ENCODE measurements at places on chromosomes 3 and 15.

- DNase-seq: no peak
Measured at GRCh38 chr3:152151216-152151876, 117.4 kb upstream of the MBNL1 start.

DNA sequence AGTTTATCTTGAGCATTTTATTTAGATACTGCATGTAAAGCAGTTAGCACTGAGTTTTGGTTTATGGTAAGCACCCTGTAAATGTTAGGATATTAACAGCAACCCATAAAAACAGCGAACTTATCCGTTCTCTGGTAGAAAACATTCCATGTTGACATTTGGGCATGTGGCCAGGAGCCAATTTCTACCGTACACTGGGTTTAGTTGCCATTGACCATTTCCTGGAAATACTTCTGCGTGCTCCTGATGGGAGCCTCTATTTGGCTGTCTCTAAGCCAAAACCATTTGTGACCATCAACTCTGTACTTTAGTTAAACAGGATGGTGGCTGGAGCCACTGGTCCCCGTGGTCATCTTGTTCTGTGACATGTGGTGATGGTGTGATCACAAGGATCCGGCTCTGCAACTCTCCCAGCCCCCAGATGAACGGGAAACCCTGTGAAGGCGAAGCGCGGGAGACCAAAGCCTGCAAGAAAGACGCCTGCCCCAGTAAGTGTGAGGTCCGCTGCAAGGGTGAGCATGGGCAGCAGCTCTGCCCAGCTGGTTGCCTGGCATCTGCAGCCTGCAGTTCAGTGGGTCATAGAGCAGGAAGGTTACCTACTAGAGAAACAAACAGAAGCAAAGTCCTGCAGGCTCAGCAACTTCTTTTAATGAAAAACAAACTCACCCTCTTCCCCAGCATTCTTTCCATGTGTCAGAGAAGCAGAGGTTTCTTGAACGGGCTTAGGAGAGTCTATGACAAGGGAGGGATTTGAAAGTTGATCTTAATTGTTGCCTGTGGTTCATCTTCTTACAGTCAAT is 7.1 kb downstream of the THBS1 start:
- peak; percentile 56 for DNase-seq

DNA sequence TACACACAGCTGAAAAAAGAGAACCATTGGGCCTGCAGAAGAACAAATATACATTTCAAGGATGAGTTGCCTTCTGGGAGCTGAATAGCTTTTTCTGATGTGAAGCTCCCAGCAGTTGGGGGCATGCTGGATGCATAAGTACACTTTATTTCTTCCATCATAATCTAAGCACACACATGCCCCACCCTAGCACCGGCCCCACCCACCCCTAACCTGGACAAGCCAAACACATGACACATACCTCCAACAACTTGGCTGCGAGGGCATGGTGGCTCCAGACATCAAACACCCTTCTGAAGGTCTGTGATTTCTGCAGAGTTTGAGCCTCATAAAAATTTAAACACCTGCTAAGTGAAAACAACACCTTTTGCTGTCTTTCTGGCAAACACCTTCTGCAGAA is 307.2 kb upstream of the TRIM42 start:
- no peak for DNase-seq

DNA sequence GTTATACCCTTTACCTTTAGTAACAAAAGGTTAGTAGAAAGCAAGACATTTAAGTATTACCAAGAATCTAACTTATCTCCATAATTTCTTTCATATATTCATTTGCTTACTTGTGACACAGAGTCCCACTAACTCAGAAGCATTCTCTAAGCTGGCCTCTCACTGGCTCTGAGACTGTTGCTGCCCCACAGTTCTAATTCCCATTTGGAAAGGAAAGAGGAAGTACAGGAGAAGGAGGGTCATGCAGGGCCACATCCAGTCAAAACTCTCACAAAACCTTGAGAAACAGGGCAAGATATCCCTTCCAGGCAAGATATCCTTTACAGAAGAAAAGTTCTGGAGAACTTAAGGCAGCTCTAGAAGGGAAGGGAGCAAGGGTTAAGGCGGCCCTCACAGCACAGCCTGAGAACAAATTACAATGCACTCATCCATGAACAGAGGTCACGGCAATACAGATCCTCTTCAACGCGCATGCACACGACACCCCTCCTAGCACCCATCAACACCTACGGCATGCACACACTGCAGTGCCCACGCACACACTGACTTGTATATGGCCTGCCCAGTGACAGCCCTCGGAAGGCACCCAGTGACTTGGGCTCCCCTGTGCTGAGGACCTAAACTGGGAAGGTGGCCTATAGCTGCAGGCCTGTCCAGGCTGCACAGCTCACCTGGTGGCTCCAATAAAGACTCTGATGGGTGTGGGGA is 13.0 kb upstream of the MYO5C start:
- DNase-seq: no peak

GRCh38 chr3:124269619-124270018 is 277.7 kb upstream of the ROPN1 start:
- no peak for DNase-seq

- DNase-seq: peak; percentile 13
Measured at GRCh38 chr15:75058127-75058905, 34.9 kb downstream of the PPCDC start.

DNA sequence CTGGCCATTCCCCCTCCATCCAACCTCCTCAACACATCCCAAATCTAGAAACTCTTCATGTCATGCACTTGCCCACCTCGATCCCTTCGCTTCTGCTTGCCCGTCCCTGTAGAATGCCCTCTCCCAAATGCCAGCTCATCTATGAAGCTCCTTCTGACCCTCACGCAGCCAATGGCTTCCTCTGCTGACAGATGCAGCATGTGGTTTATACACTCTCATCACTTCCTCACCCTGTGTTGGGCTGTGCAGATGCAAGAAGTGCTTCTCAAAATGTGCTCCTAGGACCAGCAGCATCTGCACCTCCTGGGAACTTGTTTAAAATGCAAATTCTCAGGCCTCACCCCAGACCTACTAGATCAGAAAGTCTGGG is 51.7 kb downstream of the SEMA5B start:
- no peak for DNase-seq

DNA sequence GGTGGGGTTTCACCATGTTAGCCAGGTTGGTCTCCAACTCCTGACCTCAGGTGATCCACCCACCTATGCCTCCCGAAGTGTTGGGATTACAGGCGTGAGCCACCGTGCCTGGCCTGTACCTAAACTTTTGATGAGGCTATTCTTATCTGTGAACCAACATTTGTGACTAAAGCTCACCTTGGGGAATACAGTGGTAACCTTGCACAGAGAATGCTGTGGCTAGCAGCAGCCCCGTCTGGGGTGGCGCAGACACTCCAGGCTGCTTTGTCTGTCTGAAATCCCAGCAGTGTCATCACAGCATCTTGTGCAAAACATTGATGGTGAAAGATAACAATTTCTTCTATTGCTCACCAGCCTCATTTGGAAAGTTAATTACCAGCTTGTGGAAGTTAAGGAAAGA is 58.9 kb downstream of the CMTM8 start:
- no peak for DNase-seq

DNA sequence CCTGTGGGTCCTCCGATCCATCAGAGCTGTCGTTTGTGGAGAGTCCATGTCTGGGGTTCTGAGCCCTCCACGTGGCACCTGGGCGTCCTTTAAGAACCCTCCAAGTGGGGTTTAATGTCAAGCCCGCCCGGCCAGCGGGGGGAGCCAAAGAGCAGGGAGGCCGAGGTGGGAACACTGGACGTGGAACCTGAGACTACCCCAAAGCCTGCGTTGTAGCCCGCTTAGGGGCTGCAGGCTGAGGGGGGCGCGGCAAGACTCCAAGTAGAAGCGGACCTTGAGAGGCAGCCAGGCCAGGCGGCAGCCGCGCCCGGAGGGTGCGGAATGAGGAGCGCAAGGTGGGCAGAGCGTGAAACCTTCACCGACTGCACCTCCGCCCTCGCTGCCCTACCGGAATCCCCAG is 126.2 kb upstream of the ATP10A start:
- DNase-seq: no peak

DNA sequence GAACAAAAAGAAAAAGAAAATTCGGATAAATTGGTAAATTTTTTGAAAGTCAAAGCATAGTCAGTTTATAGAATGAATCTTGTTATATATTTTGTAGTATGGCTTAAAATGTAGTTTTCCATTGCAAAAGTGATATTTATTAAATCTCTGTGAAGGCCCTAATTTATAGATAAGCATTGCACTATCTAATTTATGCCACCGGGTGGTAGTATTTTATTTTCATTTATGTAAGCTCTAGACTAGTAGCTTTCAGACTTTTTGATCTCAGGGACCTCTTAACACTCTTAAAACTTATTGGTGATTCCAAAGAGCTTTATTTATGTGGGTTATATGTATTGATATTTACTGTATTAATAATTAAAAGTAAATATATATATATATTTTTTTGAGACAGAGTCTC is 133.9 kb upstream of the LRRFIP2 start:
- peak; percentile 37 for DNase-seq

GRCh38 chr3:29072611-29073010 is 208.3 kb upstream of the RBMS3 start:
- DNase-seq: peak; percentile 51

DNA sequence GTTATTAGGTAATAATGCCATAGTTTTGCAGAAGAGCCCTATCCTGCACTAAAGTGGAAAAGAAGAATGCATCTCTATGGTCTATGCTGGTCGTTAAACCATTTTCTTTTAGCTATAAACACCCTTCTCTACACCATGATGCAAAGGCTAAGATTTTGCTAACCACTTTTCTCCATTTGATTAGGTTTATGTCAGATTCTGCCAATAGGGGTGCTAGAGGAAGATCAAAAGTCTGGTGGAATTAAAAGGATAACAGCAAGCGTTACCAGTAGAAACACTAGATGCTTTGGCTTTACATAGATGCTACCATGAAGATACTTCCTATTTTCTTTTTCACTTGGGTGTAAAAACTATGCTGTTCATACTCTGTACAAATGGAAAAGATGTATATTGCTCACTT is 669.8 kb upstream of the ARPP21 start:
- no peak for DNase-seq

DNA sequence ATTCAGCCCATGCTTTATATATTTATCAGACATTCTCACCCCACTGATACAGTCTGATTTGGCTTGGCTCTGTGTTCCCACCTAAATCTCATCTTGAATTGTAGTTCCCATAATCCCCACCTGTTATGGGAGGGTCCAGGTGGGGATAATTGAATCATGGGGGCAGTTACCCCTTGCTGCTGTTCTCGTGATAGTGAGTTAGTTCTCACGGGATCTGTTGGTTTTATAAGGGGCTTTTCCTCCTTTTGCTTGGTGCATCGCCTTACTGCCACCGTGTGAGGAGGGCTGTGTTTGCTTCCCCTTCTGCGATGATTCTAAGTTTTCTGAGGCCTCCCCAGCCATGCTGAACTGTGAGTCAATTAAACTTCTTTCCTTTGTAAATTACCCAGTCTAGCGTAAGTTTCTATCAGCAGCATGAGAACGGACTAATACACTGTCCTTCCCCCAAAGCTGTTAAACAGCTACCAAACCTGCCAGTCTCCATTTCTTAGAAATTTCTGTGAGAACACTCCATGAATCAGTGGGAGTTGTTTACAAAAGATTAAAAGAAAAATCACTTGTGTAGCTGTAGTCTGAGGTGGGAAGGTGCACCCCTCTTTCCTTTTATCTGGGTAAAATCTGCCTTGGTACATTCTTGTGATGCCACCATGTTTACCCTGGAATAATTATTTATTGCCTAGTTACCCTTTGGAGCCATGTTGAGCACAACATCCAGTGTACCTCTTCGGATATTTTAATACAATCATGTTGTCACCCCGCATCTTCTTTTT is 160.5 kb downstream of the THSD4 start:
- no peak for DNase-seq

DNA sequence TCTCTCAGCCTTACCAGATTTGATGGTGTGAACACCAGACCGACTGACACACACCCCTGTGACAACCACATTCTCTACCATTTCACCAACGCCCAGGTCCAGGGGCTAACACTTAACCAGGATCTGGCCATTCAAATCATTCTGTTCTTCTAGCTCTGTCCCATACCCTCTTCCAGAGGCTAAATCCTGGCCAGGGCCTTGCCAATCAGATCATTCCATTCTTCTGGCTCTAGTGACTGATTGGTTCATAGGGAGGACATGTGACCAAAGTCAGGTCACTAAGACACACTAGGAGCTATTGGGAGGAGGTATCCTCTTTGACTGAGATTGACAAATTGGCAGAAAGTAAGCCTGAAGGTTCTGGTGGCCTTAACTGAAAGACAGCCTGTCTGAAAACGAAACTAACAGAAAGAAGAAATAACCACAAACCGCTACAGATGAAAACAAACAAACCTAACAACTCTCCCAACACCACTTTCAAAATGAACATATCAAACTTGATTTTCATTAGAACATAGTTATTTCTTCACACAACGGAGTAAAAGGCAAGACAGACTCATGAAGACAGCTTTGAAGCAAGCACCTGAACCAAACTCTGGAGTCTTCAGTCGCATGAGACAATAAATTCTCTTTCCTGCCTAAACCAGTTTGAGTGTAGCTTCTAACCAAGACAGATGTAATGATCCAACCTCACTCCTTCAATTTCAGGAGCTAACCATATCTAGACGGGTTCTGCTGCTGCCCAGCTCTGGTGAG is 68.5 kb downstream of the TRANK1 start:
- DNase-seq: no peak

GRCh38 chr3:182308328-182308727 is 485.0 kb upstream of the ATP11B start:
- no peak for DNase-seq

DNA sequence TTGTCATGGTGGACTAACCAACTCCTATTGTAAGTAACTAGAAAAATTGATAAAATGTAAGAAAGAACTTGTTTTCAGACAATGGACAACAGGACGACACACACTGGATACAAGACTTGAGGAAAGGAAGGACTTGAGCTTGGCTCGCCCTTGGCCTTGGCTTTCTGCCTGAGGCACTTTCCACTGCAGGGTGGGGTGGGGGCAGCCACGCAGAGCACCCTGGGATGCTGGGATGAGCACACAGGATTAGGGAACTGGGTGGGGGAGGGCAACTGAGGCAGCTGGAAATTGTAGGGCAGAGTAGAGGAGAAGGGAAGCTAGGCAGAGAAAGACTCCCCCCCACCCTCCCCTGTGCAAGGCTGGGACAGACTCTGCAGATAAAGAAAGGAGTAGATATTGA is 25.5 kb upstream of the HHATL start:
- no peak for DNase-seq

GRCh38 chr3:125072301-125072700 is 16.5 kb upstream of the HEG1 start:
- peak; percentile 88 for DNase-seq

GRCh38 chr3:170808041-170808440 is 62.0 kb downstream of the RPL22L1 start:
- peak; percentile 42 for DNase-seq

Measured in fibroblast of skin of back (primary cell).